Fibroblast of skin of right quadriceps (primary cell): ENCODE measurements at places on chromosomes 4 and X.

GRCh38 chr4:5991405-5991804, 26.8 kb downstream of the C4orf50 start:
- no peak for DNase-seq

DNA sequence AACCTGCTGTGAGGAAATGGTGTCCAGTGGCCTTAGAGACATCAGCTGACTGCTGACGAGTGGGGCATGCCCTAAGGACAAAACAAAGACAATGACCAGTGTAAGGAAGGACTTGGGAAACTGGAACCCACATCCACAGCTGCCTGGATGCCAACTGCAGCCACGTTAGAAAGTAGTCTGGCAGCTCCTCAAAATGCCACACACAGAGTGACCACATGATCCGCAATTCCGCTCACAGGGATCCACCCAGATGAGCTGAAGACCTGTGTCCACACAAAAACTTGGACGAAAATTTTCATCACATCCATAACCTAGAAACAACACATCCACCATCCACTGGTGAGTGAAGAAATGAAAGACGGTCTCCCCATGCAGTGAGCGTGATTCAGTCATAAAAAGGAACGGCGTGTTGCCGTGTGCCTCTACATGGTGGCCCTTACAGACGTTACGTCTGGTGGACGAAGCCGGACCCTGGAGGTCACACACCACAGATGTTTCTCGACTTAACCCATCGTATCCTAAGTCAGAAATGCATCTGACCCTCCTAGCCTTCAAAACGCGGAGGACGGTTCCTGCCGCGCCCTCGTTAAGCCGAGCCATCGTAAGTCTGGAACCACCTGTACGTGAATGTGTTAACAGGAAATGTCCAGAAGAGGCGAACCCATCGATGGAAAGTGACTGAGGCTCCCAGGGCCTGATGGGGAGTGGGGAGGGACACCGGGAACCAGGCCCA, 40.6 kb upstream of the MXD4 start:
- DNase-seq, result no peak

DNA sequence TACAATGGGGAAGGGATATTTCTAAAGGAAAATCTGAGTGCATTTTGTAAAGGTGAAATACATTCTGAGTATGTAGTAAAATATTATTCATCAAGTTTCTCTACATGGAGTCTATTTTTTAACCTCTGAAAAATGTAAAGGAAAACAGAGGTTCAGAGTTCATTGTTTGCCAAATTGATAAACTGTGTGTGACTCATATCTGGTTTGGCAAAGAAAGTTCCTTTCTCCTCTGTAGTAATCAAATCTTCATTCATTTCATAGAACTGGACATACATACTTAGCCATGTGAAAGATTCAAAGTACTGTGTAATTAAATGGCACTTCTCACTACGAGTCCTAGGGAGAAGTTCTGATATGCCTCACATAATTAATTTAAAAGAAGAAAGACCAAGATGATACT, 61.6 kb downstream of the HPGD start:
- peak; percentile 17 for DNase-seq

DNA sequence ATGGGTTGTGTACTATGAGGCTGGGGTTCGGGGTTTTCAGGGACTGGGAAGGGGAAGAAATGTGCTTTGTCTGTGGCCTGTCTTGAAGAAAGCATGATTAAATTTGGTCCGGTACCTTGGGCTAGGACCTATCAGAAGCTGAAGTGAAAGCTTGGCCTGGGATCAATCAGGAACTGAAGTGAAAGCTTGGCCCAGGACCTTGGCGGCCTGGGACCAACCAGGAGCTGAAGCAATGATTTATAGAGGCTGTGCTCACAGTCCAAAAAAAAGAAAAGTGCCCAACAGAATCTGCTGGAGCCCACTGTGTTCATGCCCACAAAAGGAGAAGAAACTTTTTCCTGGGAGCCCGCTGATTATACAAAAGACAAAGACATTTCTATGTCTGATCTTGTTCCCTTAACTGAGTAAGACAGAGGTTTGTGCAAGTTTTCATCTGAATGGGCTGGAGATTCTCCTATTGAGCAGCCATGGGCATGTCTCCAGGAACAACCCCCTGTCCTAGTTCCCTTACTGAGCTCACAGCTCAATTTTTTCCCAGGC, 1427.9 kb downstream of the FAM133A start:
- DNase-seq, result no peak

GRCh38 chr4:171929477-171929876, 116.3 kb downstream of the GALNTL6 start:
- no peak for DNase-seq
